RWPE2 (cell line): ENCODE measurements at places on chromosomes 2 and 18.
A peak's percentile ranks its signal among the peaks of the same experiment; 100 is the strongest.

GRCh38 chr2:7730449-7730848, 813.2 kb downstream of the RNF144A start:
- no peaks in the 10 kb centered on the region for H3K36me3 ChIP-seq
- H3K4me1 ChIP-seq = no peaks in the 10 kb centered on the region
- H3K4me3 ChIP-seq = no peak overlapping the region
- no peak overlapping the region for H3K27ac ChIP-seq

GRCh38 chr2:30372826-30373225, 74.2 kb upstream of the LCLAT1 start:
- H3K36me3 ChIP-seq = no peaks in the 10 kb centered on the region
- H3K27me3 ChIP-seq = no peaks in the 10 kb centered on the region
- DNase-seq = no peak
- no peaks in the 10 kb centered on the region for H3K4me1 ChIP-seq
- H3K4me3 ChIP-seq = no peak overlapping the region

DNA sequence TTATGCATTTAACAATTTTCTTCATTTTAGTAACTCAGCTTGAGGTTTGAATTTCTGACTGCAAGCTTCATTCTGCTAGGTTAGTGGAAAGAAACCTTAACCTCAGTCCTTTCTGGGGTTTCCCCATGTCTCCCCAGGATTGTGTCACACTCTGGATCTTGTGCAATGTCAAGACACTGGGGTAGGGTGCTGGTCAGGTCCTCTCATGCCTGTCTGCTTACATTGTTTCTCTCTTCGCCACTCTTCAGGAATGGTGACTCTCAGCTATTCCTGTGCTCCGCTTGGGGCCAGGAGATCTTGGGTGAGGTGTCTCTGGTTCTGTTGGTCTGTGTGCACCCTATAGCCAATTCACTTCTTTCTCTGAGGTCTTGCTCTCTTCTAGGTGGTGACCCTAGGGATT, 23.9 kb downstream of the CTLA4 start:
- no peaks in the 10 kb centered on the region for H3K36me3 ChIP-seq
- no peak overlapping the region for H3K4me3 ChIP-seq
- no peaks in the 10 kb centered on the region for H3K4me1 ChIP-seq
- no peak overlapping the region for H3K27ac ChIP-seq

- H3K4me1 ChIP-seq = no peaks in the 10 kb centered on the region
- DNase-seq = no peak
- H3K27me3 ChIP-seq = no peaks in the 10 kb centered on the region
- no peak overlapping the region for H3K4me3 ChIP-seq
- H3K27ac ChIP-seq = no peak overlapping the region
Observed at GRCh38 chr18:79283131-79283810, 112.5 kb upstream of the NFATC1 start.

DNA sequence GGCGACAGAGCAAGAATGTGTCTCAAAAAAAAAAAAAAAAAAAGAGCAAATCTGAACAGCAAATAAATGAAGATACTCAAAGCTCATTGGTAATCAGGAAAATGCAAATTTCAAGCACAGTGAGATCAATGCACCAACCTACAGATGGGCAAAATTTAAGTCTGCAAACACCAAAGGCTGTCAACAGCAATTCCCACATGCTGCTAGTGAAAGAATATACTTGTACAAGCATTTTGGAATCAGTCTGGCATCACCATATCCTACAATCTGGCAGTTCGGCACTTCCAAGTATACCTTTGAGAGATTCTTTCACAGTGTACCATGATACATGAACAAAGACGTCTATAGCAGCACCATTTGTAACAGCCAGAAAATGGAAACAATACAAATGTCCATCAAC, 4.1 kb downstream of the HDHD2 start:
- no peak for DNase-seq
- no peak overlapping the region for H3K4me3 ChIP-seq
- no peak overlapping the region for H3K27ac ChIP-seq
- H3K4me1 ChIP-seq = peaks cover under 1% of the 10 kb centered on the region
- no peaks in the 10 kb centered on the region for H3K36me3 ChIP-seq

DNA sequence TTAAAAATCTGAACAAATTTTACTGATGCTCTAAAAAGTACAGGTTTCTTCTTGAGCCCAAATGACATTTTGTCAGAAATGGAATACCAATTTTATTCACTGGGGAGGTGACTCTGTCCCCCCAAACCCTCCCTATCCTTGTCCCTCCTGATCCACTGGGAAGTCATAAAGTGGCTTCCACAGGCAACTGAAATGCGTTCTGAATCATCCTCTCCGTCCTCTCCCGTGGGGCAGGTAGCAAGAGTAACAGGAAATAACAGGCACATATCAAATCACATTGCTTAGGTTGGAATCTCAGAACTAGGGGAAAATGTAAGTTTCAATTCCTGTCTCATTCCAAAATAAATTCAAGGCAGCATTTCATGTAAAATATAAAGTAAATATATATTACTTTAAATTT, 44.5 kb downstream of the MYL12B start:
- H3K27me3 ChIP-seq = no peaks in the 10 kb centered on the region
- H3K27ac ChIP-seq = peak overlapping the region; percentile 96
- peaks cover 28% of the 10 kb centered on the region for H3K4me1 ChIP-seq
- H3K36me3 ChIP-seq = no peaks in the 10 kb centered on the region
- H3K4me3 ChIP-seq = no peak overlapping the region

- H3K27me3 ChIP-seq = no peaks in the 10 kb centered on the region
- H3K27ac ChIP-seq = no peak overlapping the region
Observed at GRCh38 chr2:168343586-168343985, 96.2 kb upstream of the STK39 start.

- H3K4me1 ChIP-seq = peaks cover 4% of the 10 kb centered on the region
- no peak overlapping the region for H3K4me3 ChIP-seq
- peak overlapping the region; percentile 18 for H3K27ac ChIP-seq
- no peak for DNase-seq
Observed at GRCh38 chr2:174965992-174966744, 39.0 kb downstream of the CHN1 start.

- H3K4me1 ChIP-seq = no peaks in the 10 kb centered on the region
- no peak overlapping the region for H3K4me3 ChIP-seq
- no peak for DNase-seq
- H3K27me3 ChIP-seq = no peaks in the 10 kb centered on the region
Observed at GRCh38 chr2:28748176-28748575, 3.5 kb upstream of the PPP1CB start.

DNA sequence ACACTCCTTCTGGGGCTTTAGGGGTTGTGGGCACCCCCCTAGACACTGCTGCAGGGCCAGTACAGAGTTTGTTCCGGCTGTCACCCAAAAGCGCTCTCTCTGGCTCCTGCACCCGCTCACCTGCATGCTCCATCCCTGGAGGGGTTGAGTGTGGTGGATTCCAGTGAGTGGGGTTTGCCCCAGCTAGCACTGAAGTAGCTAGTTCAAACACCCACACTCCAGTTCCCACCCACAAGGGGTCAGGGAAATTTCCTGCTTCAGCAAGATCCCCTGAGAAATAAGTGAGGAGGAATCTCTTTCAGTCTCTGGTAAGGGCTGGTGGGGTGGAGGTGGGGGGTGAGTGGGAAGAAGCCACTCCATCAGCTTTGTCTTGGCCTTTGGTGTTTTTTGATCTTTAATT, 73.6 kb downstream of the TMEM17 start:
- no peak overlapping the region for H3K4me3 ChIP-seq
- no peak overlapping the region for H3K27ac ChIP-seq
- H3K27me3 ChIP-seq = no peaks in the 10 kb centered on the region

- H3K36me3 ChIP-seq = no peaks in the 10 kb centered on the region
- H3K27me3 ChIP-seq = peaks cover 9% of the 10 kb centered on the region
- H3K27ac ChIP-seq = no peak overlapping the region
- no peaks in the 10 kb centered on the region for H3K4me1 ChIP-seq
- DNase-seq = no peak
Observed at GRCh38 chr18:25229920-25230319, 122.0 kb downstream of the ZNF521 start.

GRCh38 chr2:85398426-85399182, 11.6 kb downstream of the CAPG start:
- H3K36me3 ChIP-seq = peaks cover 82% of the 10 kb centered on the region
- no peaks in the 10 kb centered on the region for H3K27me3 ChIP-seq
- no peaks in the 10 kb centered on the region for H3K4me1 ChIP-seq
- DNase-seq = peak; percentile 52
- H3K4me3 ChIP-seq = no peak overlapping the region

- H3K27me3 ChIP-seq = no peaks in the 10 kb centered on the region
- H3K27ac ChIP-seq = peak overlapping the region; percentile 32
- H3K4me3 ChIP-seq = peak overlapping the region; percentile 92
- H3K36me3 ChIP-seq = no peaks in the 10 kb centered on the region
- H3K4me1 ChIP-seq = peaks cover 5% of the 10 kb centered on the region
- no peak for DNase-seq
Observed at GRCh38 chr2:98445177-98445682, 572 bp downstream of the INPP4A start.

- no peak for DNase-seq
- H3K4me1 ChIP-seq = no peaks in the 10 kb centered on the region
- no peak overlapping the region for H3K27ac ChIP-seq
- H3K4me3 ChIP-seq = no peak overlapping the region
- peaks cover 41% of the 10 kb centered on the region for H3K36me3 ChIP-seq
- no peaks in the 10 kb centered on the region for H3K27me3 ChIP-seq
Observed at GRCh38 chr2:238039151-238039550, 21.6 kb upstream of the SCLY start.

- H3K27ac ChIP-seq = peak overlapping the region; percentile 65
- H3K4me3 ChIP-seq = peak overlapping the region; percentile 53
- H3K36me3 ChIP-seq = peaks cover 4% of the 10 kb centered on the region
Observed at GRCh38 chr2:69436596-69436937, 668 bp downstream of the NFU1 start.

DNA sequence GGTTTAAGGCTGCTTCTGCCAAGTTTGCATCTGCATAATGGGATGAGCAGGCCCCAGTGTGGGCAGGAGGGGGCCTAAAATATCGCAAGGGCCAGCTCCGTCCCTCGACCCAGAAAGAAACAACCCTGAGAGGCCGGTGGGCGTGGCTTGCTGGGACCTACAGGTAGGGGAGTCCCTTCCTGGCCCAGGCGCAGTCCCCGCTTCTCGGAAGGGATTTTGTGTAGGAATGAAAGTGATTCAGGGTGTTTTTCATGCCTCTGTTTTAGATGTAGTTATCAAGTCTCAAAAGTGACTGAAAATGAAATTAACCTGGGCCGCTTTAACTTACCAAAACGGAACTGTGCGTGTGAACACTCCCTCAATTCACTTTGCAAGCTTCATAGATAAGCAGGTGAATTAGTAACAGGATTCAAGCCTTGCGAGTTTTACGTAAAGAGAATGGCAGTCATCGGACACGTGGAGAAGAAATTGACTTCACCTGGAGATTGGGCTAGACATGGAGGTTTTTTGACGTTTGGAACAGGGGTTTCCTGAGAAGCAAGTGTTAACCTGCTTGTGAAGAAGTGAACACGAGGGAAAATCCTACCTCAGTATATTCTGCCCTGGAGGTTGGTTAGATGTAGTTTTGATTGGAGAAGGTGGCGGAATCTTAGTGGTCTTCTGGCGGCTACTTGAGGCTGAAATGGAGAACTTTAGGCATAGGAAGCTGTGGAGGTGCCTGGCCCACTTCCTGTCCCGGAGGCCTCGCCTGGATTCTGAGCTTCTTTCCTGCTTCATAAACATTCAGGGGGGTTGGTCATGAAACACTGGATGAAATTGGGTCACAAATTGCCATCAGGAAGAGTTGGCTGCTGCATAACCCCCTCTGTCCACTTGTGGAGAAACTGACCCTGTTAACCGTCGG, 1.7 kb downstream of the NCK2 start:
- peaks cover 14% of the 10 kb centered on the region; the same call in 1 of the 2 replicates for H3K36me3 ChIP-seq
- peaks cover 18% of the 10 kb centered on the region for H3K4me1 ChIP-seq
- peak overlapping the region; percentile 82 for H3K27ac ChIP-seq
- peak overlapping the region; percentile 97 for H3K4me3 ChIP-seq
- peak; percentile 79 for DNase-seq
- H3K27me3 ChIP-seq = no peaks in the 10 kb centered on the region

- H3K36me3 ChIP-seq = no peaks in the 10 kb centered on the region
- H3K4me1 ChIP-seq = no peaks in the 10 kb centered on the region
- no peak for DNase-seq
- H3K4me3 ChIP-seq = no peak overlapping the region
- no peak overlapping the region for H3K27ac ChIP-seq
- H3K27me3 ChIP-seq = peaks cover 23% of the 10 kb centered on the region
Observed at GRCh38 chr2:38079116-38080052, 3.4 kb upstream of the CYP1B1 start.

- H3K4me1 ChIP-seq = peaks cover 10% of the 10 kb centered on the region
- DNase-seq = no peak
- H3K36me3 ChIP-seq = no peaks in the 10 kb centered on the region
- no peak overlapping the region for H3K4me3 ChIP-seq
Observed at GRCh38 chr2:68352651-68353391, 12.3 kb upstream of the PLEK start.

GRCh38 chr2:179247318-179248023, 17.2 kb downstream of the SESTD1 start:
- no peaks in the 10 kb centered on the region for H3K36me3 ChIP-seq
- no peak overlapping the region for H3K4me3 ChIP-seq
- DNase-seq = no peak
- peaks cover 3% of the 10 kb centered on the region for H3K4me1 ChIP-seq

GRCh38 chr18:56579451-56579850, 58.9 kb downstream of the TXNL1 start:
- no peak overlapping the region for H3K27ac ChIP-seq
- H3K27me3 ChIP-seq = no peaks in the 10 kb centered on the region
- no peaks in the 10 kb centered on the region for H3K4me1 ChIP-seq
- H3K36me3 ChIP-seq = no peaks in the 10 kb centered on the region
- no peak overlapping the region for H3K4me3 ChIP-seq

- H3K4me1 ChIP-seq = peaks cover 34% of the 10 kb centered on the region
- H3K27ac ChIP-seq = no peak overlapping the region
- no peak for DNase-seq
- H3K36me3 ChIP-seq = no peaks in the 10 kb centered on the region
- H3K4me3 ChIP-seq = no peak overlapping the region
Observed at GRCh38 chr2:65395621-65396347, 36.6 kb downstream of the SPRED2 start.

- H3K4me3 ChIP-seq = no peak overlapping the region
- no peak for DNase-seq
- peaks cover 2% of the 10 kb centered on the region for H3K4me1 ChIP-seq
- H3K27me3 ChIP-seq = peaks cover 3% of the 10 kb centered on the region
- H3K36me3 ChIP-seq = 0 out of 2 replicates have a peak, but pooled peaks cover 3% of the 10 kb centered on the region
- no peak overlapping the region for H3K27ac ChIP-seq
Observed at GRCh38 chr2:18750672-18751554, 161.5 kb upstream of the NT5C1B start.

DNA sequence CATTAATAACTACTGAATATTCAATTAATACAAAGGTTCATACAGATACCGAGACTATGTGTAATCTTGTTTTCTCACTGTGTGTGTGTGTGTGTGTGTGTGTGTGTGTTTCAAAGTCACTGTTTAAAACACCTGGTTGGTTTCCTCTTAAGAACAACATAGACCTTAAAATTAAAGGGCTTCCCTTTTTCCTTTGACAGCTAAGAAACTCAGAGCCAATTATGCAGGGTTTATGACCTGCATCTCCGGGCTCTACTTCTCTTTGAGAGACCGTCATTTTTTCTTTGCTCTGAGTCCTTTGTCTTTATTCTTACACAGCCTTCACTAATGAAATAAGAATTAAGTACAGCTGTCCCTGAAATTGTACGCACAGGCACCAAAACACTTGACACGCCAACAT, 145.6 kb downstream of the HDAC4 start:
- no peak for DNase-seq
- H3K27me3 ChIP-seq = no peaks in the 10 kb centered on the region
- no peak overlapping the region for H3K4me3 ChIP-seq
- no peaks in the 10 kb centered on the region for H3K36me3 ChIP-seq
